Pulmonary artery endothelial cell (primary cell): ENCODE measurements at places on chromosomes 16 and 17. TPM values are rescaled to one million over a fixed set of nuclear protein-coding genes. Genes with fewer than 3 reads are reported as not detected.

The ZG16 gene
- total RNA-seq, result not detected in 2 replicates

The MPHOSPH6 gene
- total RNA-seq, result 28.8 and 40.0 TPM in 2 replicates

The ALDH3A1 gene
- 1.5 and 1.8 TPM in 2 replicates for total RNA-seq

The B4GALNT2 gene
- total RNA-seq, result not detected in 2 replicates

The TCAP gene
- 0.07 and 0.18 TPM in 2 replicates for total RNA-seq

The UTS2R gene
- not detected in 2 replicates for total RNA-seq

The LGALS9B gene
- total RNA-seq, result not detected in 2 replicates

The TMIGD1 gene
- not detected in 2 replicates for total RNA-seq

The GRAPL gene
- total RNA-seq, result 7.3 and 11.9 TPM in 2 replicates

The POLR2C gene
- 136 and 144 TPM in 2 replicates for total RNA-seq

The IRX6 gene
- not detected in 2 replicates for total RNA-seq

The FSCN2 gene
- total RNA-seq, result 0.35 and 0.66 TPM in 2 replicates

The NPW gene
- 0.33 and 0.46 TPM in 2 replicates for total RNA-seq

The GP1BA gene
- total RNA-seq, result not detected in 2 replicates

- DNase-seq, result no peak
These were observed 330.3 kb downstream of the SEC14L1 start for GRCh38 chr17:77470800-77471733.

GRCh38 chr17:17024778-17025300 is 17.4 kb upstream of the MPRIP start:
- DNase-seq, result no peak

GRCh38 chr17:77002103-77003045 is 134.2 kb downstream of the MGAT5B start:
- no peak for DNase-seq

GRCh38 chr17:41322094-41322902 is 6.8 kb upstream of the KRTAP17-1 start:
- no peak for DNase-seq

DNA sequence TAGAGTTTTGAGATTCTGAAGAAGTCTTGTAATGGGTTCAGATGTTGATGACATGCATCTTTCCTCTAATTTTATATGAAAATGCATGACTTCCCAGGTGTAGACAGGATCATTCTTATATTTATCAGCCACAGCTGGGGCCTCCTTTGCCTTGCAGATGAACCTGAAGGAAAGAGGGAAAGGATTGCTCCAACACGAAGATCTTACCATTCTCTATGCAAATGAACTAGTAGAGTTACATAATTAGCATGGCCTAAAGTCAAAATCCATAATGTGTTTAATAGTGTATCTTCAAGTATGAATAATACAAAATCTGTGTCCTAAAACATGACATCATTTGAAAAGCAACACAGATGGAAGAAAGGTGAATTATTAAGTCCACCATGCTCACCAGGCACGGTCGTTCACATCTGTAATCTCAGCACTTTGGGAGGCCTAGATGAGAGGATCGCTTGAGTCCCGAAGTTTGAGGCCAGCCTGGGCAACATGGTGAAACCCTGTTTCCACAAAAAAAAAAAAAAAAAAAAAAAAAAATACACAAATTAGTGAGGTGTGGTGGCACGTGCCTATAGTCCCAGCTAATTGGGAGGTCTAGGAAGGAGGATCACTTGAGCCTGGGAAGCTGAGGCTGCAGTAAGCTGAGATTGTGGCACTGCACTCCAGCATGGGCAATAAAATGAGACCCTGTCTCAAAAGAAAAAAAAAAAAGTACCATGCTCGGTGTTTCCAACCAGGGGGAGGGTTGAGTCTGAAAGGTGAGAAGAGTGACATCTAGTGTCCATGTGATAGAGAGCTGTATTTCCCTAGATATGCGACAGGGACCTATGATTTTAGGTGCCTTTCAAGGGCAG is 6.3 kb downstream of the VWA3A start:
- DNase-seq, result no peak

DNA sequence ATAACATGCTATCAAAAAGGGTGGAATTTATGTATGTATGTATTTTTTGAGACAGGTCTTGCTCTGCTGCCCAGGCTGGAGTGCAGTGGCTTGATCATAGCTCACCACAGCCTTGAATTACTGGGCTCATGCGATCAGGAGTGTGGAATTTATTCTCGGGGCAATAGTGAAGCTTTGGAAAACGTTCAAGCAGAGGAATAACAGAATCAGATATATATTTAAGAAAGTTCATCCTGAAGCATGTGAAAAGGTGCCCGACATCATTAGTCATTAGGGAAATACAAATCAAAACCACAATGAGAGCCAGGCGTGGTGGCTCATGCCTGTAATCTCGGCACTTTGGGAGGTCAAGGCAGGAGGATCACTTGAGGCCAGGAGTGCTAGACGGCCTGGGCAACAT is 7.7 kb upstream of the ITGAE start:
- no peak for DNase-seq

DNA sequence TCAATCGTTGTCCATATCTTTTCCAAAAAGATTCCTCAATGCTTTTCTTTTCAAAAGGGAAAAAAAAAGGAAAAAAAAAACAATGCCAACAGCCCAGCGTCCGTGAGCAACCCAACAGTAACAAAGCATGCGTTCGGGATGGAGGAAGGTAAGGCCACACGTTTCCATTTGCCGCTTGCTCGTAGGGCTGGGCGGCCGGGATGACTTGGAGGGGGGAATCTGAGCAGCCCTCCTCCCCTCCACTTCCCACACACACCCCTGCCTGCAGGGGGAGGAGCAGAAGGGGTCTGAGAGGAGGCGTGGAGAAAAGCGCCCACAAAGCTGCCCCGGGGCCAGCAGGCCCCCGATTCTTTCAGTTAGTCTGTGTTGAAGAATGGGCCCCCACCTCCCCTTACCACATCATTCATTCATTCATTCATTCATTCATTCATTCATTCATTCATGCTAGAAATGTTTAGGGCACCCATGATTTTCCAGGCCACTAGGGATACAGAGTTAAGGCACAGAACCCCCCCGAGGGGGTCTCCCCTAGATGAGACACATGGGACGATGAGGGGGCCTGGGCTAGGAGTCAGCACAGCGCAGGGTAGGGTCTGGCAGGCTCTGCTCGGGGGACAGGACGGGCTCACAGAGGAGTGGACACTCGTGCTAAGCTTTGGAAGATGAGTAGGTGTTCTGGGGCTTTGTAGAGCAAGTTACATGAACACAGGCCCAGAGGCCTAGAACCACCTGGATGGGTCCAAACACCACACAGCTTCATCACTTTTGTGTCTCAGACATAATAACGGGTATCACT is 10.9 kb upstream of the TBX2 start:
- no peak for DNase-seq

GRCh38 chr17:61368049-61368831 is 31.4 kb upstream of the TBX2 start:
- DNase-seq, result no peak

- DNase-seq, result no peak
These were observed 58.3 kb downstream of the TNRC6C start for GRCh38 chr17:78016852-78017251.

DNA sequence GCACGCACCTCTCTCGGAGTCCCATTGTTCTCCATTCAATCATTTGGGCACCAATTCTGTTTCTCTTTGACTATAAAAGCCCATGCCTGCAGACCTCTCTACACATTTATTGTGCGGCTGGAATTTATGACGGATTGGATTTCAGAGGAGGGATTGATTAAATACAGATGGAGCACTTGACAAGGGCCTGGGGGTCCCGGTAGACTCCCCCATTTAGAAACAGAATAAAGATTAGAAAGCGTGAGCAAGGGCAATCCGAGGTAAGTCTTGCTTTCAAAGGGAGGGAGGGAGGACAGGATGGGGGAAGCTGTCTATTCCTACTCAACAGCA is 15.1 kb upstream of the PITPNM3 start:
- no peak for DNase-seq

- no peak for DNase-seq
These were observed 10.6 kb upstream of the CPHXL2 start for GRCh38 chr16:75687361-75687760.

DNA sequence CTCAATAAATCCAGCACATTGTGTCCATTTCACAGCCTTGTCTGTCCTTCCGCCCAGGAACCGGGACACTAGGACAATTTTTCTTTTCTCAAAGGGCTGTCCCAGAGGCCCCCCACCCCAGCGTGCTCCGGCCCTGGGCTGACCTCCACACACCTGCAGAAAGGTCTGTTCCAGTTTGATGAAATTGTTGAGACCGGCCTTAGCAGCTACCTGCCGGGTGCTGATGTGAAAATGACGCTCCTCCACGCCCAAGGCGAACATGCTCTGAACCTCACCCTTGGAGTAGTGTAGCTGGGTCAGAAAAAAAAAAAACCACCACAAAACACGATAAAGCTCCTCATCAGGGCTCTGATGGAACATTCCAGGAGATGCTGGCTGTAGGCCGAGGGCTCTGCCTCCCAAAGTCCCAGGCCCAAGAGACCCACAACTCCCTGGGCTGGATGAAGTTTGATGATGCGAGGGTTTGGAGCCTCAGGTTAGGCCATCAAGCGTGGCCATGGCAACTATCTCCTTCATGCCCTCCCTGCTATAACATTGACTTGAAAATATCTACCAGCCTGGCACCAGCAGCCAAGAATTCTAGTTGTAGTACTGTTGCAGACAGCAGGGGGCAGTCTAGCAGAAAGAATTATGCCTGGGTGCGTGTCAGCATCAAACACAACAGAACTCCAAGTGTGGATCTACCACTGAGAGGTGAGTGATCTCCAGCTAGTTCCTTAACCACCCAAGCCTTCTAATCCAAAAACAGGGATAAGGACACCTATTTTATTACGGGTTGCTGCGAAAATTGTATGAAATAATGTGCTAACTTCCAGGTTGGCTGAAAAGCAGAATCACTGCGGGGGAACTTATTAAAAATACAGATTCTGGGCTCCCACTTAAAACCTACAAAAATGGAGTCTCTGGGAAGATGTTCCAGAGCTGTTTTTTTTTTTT is 62.1 kb downstream of the RMI2 start:
- peak; percentile 41 for DNase-seq

DNA sequence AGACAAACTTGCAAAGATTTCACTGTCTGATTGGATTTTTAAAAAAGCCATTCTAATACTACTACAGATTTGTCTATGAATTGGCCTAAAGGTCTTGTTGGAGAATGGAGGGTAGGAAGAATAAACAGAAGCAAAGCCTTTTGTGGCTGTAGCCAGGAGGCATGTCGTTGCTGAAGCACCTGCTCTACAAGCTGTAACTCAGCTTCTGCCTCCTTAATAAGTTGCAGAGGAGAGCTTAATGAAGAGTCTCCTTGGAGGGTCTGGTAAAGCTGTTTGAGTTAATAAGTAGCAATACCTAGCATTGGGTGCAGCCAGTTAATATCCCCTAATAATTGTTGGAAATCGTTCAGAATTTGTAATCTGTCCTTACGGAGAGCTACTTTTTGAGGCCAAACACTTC is 10.0 kb upstream of the ZNF689 start:
- no peak for DNase-seq

DNA sequence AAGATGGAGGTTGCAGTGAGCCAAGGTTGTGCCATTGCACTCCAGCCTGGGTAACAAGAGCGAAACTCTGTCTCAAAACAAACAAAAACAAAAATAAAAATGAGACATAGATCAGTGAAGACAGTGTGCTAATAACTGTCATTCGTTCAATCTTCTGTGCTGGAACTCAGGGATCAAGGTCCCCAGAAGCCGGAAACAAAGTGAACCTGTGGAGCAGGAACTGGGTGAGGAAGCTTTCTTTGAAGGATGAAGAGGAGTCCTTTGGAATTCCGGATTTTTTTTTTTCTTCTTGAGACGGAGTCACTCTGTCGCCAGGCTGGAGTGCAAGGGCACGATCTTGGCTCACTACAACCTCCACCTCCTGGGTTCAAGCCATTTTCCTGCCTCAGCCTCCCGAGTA is 2.1 kb upstream of the SLC2A4 start:
- no peak for DNase-seq

DNA sequence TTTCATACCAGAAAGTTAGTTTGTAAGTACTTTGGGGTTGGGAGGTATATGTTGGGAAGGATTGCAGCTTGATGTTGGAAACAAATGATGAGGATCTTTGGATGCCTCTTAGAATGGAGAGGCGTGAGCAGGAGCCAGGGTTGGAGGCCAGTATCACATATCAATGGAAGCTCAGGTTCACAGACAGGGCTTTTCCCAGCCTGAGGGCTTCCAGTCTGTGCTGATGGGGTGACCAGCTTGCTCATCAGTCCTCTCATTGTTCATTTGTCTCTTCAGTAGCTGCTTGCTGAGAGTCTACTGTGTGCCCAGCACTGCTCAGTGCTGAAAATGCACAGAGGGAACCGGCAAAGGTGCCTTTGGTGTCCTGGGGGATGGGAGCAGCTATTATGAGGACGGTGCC is 5.8 kb downstream of the DNAAF1 start:
- DNase-seq, result no peak

- no peak for DNase-seq
These were observed 20.8 kb upstream of the PIK3R5 start for GRCh38 chr17:8986295-8986694.
